ENCODE measurements at places on chromosomes 2 and 18.

- DNase-seq = no peak
Observed at GRCh38 chr2:134676960-134677359, 41.8 kb downstream of the TMEM163 start.

DNA sequence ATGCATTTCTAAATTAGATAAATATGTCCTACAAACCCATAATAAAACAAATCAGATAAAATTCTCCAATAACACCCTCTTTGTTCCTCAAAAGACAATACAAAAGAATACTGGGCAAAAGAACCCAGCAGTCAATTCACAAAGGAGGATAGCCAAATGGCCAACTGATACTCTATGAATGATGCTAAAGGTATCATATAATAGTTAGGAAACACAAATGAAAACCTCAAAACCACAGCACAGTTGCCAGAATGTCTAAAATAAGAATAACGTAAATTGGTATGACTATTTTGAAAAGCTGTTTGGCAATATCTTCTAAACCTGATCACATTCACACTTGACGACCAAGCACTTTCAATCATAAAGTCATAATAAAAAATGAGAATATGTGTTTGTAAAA, 315.4 kb downstream of the CDH7 start:
- no peak for DNase-seq

GRCh38 chr2:163191372-163191771, 352.8 kb upstream of the KCNH7 start:
- DNase-seq = no peak

- no peak for DNase-seq
Observed at GRCh38 chr2:199484927-199485326, 27.2 kb upstream of the SATB2 start.

DNA sequence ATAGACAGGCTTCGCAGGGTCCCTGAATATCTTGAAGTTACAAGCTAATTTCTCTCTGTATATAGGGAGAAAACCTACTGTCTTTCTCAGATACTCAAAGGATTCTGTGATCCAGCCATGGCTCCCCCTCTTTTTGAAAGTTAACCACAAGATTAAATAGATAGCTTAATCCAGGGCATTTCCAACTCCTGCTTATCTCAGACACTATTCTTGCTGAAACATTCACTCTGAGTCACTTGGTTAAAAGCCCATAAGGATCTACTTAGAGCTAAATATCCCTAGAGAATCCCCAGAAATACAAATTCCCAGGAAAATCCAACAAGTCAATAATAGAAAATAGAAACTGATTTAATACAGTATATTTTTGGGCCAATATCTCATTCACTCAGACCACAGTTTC, 179.1 kb upstream of the LYPD1 start:
- no peak for DNase-seq

DNA sequence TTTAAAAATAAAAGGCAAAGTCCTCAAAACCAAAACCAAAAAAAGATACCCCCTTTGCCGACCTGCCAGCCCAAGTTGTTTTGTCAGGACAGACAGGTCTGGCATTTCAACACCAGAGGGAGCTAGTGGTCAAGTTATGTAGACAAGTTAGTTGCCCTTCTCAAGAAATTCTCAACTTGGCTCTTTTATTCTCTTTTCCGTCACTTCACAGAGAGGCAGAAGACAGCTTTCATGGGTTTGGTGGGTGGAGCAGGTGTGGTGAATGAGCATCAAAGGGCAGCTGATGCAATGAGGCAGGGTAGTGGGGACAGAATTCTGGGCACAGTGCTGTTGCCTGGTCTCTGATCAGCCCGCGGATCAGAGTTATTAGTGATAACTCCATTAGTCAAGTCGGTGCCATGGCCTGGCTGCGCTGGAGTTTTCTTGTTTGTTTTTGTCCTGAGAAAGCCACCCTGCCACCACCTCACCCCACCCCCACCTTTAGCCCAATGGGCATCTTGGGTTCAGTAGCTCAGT, 303.7 kb upstream of the EPAS1 start:
- DNase-seq = no peak

- DNase-seq = no peak
Observed at GRCh38 chr2:14422426-14422825, 210.1 kb upstream of the LRATD1 start.

DNA sequence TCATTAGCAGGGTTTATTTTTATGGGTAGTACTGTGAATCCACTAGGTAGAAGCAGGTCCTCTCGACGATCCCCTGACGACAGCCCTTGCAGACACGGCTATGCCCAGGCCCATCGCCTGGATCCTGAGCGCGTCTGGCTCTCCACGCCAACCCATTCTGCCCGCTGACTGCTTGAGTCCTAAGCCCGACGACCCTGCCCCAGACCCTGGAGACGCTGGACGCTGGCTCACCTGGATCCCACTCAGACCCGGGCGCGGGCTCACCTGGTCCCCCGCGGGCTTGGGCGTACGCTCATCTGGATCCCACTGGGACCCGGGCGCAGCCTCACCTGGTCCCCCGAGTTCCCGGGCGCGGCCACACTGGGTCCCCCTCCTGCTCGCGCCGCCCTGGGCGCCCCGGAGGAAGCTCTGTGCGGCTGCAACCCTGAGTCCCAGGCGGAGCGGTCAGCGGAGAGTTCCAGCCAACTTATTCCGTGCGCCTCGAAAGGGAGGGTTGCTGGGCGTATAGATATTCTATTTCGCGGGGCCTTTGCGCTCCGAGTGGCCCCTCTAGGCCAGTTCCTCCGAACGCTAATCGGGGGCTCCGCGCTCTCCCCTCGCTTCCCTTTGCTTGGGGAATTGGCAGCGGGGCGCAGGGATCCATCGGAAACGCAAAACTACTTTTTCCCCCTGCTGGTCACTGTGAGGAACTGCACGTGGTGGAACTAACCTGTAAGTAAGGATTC, 22.4 kb upstream of the RMP24 start:
- DNase-seq = peak; percentile 17

- no peak for DNase-seq
Observed at GRCh38 chr2:43194121-43194869, 32.1 kb downstream of the ZFP36L2 start.

DNA sequence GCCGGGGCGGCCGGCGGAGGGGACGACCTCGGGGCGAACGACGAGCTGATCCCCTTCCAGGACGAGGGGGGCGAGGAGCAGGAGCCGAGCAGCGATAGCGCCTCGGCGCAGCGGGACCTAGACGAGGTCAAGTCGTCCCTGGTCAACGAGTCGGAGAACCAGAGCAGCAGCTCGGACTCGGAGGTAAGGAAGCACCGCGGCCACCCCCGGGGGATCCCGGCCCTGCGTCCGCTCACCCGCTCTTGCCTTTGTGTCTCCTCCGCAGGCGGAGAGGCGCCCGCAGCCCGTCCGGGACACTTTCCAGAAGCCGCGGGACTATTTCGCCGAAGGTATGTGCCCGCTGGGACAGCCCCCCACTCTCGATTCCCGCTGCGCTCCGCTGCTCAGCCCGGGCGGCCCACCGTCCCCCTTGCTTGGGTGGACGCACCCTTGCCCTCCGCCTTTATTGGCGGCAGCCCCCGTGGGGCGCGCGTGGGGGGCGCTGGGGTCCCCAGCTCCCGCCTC, 611 bp downstream of the TCF7L1 start:
- DNase-seq = no peak

DNA sequence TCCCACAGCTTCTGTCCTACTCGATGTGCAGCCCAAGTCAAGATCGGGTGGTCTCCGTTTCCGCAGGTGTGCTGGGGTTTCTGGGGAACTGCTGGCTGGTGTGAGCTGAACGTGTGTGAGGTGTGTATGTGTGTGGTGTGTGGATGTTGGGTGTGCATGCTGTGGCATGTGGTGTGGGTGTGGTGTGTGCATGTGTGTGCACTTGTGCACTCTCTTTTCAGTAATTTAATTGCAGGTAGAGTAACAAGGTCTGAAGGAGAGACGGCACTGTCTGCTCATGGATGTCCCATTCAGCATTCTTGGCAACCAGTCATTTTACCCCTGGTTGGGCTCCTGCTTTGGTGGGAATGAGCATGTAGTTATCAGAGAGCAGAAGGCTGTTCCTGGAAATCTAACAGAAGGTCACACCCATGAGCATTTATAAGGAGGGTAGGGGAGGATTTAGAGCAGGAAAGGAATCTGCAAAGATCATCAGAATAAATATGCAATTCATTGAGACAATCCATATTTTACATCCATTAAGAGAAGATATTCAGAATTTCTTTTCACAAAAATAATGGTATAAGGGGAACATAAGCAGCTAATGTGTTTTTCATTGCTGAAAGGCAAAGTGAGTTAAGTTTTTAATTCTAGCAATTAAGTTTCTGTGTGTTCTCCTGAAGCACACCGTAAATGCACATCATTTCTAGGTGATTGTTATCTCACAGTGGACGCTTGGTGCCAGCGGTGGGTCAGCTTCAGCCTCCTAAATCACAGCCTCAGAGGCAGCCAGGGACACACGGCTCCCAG, 60.7 kb downstream of the ADI1 start:
- DNase-seq = no peak

DNA sequence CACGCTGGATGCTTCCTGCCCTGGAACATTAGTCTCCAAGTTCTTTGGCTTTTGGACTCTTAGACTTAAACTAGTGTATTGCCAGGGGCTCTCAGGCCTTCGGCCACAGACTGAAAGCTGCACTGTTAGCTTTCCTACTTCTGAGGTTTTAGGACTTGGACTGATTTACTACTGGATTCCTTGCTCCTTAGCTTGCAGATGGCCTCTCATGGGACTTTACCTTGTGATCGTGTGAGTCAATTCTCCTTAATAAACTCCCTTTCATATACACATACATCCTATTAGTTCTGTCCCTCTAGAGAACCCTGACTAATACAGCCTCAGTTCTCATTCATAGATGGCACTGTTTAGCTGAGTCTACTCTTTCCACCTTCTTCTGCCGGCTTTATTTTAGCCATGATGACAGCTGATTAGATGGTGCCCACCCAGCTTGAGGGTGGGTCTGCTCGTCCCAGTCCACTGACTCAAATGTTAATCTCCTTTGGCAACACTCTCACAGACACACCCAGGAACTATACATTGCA, 389.1 kb downstream of the NYAP2 start:
- no peak for DNase-seq

DNA sequence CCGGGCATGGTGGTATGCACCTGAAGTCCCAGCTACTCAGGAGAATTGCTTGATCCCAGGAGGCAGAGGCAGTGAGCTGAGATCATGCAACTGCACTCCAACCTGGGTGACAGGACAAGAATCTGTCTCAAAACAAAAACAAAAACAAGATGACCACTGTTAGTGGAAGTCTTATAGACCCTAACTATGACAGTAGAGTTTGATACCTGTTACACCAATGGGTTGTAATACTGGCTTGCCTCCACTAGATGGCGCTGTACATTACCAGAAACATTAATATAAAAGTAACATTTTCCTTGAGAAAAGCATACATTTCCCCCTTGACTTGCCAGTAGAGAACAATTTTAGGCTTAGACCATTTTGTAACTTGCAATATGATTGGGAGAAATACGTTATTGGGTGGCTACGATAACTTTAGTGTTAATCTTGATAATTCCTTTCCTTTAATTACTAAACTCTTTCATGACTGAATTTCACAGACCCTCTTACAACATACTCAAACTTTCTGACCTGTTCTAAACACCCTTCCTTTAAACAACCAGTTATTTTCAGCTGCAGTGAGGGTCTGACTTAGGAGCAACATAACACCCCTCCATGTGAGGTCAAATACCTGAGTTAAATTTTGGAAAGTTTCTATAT, 19.5 kb downstream of the SLC25A52 start:
- DNase-seq = no peak

GRCh38 chr2:32366595-32366994, 9.8 kb downstream of the BIRC6 start:
- DNase-seq = no peak

GRCh38 chr2:169286624-169287231, 75.6 kb downstream of the LRP2 start:
- DNase-seq = no peak

DNA sequence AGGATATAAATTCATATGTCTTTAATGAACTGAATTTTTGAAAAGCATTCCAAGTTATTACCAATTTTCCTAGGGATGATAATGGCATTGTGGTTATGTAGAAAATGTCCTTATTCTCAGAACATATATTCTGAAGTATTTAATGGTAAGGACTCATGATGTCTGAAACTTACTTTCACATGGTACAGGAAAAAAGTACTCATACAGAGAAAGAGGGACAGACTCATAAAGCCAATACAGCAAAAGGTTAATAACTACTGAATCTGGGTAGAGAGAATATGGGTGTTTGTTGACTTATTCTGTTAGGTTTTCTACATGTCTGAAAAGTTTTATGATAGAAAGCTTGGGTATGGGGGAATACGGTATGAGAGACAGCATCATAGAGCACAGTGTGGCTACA, 84.3 kb upstream of the SERTAD2 start:
- DNase-seq = no peak

GRCh38 chr2:47021301-47022009, 105.8 kb upstream of the MCFD2 start:
- DNase-seq = no peak

DNA sequence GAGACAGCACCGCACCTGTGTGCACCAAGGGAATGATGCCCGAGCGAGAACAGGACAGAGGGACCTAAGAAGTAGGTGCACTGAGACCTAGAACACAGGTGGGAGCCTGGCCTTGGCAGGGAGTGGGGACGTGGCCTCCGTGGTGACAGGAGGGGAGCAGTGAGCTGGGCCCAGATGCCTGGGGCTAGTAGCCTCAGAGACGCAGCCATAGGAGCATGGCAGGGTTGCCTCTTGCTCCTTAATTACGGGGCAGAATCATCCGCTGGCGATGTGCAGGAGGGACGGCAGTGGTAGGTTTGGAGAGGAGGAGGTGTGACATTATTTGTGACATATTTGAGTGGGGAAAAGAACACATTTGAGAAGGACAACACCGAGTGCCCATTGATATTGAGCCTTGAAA, 57.0 kb upstream of the HPCAL1 start:
- DNase-seq = no peak

- no peak for DNase-seq
Observed at GRCh38 chr2:127012868-127013267, 94.1 kb downstream of the BIN1 start.

DNA sequence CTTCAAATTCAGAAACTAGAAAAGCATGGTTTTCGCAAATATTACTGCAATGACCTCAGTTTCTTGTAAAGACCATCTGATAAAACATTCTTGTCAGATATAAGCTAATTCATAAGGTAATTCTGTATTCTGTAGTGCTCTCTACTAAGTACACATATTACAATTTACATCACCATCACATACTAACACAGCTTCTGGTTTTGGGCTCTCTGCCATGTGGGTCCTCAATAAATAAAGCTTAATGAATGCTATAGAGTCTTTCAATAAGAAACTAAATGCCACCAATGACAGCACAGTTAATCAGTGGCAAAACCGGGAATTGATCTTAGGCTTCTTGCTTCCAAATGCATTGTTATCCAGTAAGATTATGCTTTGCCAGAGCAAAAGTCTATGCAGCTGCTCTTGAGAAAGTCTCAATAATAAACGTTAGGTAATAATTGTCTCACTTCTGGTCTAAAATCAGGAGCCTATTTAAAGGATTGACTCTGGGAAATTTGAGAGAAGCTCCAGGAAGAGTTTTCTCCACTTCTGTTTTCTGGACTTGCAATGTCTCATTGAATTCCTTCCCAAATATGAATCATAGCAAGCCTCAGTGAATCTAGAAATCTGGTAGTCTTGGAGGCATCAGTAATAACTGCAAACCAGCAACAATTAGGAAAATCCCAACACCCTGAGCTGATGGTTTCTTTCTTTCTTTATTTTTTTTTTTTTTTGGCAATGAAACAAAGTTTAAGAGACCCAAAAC, 67.9 kb upstream of the RAPGEF4 start:
- DNase-seq = no peak

- no peak for DNase-seq
Observed at GRCh38 chr2:129806990-129807389, 172.5 kb upstream of the RAB6C start.
